Activated T-cell treated with anti-CD3 and anti-CD28 coated beads, Interleukin-2, amount 50 U/mL, for 48 hours (primary cell): ENCODE measurements at places on chromosomes 1 and 21.

- no peak for DNase-seq
Observed at GRCh38 chr1:161082483-161082882, 6.9 kb downstream of the NECTIN4 start.

DNA sequence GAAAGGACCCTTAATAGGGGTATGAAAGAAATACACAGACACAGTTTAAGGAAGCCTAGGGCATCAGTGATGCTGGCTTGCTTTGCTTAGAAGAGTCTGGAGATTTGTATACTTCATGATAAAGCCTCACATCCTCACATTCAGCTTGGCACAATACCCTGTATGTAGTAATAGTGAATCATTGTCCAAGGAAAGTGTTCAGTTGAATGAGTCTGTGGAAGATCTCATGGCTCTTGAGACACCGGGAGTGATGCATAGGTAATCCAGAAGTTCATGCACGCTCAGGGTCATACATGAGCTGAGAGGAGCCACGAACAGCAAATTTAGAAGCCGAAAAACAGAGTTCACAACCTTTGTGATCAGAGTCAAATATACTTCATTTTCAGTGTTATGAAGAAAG lies 537.2 kb upstream of the TMPRSS15 start:
- DNase-seq, result no peak

GRCh38 chr1:117695796-117696490 lies 90.1 kb downstream of the TENT5C start:
- no peak for DNase-seq

GRCh38 chr1:54972436-54972835 lies 8.0 kb upstream of the TMEM61 start:
- no peak for DNase-seq

GRCh38 chr1:65232461-65232990 lies 76.8 kb upstream of the DNAJC6 start:
- DNase-seq, result no peak

DNA sequence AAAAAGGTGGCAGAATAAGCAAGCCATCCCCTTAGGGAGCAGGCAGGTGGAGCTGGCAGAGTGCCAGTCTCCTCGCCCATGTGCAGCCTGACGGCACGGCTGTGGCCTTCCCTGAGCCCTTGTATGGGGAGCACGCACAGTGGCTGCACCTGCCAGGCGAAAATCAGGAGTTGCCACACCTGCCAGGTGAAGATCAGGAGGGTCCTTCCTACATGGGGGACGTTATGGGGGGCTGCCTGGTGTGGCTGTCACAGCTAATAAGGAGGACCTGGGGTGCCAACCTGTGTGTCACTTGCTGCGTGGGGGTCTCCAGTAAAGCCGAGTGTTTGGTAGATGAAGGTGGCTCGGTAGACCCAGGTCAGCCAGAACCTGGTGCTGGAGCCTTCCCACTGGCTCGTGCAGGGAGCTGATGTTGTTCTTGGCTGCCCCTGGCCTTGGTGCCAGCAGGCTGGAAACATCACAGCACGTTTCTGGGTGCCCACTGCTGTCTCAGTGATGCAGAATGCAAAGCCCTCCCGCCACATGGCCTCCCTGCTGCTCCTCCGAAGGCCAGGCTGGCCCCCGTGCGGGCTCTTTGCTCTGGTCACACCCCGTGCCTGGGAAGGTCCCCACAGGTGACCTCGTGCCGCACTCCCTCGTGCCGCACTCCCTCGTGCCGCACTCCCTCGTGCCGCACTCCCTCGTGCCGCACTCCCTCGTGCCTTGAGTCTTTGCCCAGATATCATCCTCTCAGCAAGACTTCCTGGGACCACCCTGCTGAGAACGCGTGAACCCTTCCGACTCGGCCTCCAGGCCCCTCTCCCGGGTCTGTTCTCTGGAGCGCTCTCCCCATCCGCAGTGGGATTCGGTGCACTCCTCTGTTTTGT lies 55.4 kb downstream of the SLC37A1 start:
- DNase-seq, result no peak

- peak; percentile 51 for DNase-seq
Observed at GRCh38 chr1:110084227-110085078, 14.0 kb upstream of the ALX3 start.

GRCh38 chr1:198054510-198054909 lies 102.3 kb upstream of the NEK7 start:
- no peak for DNase-seq

- no peak for DNase-seq
Observed at GRCh38 chr1:213017447-213018273, 2.0 kb upstream of the ANGEL2 start.

- no peak for DNase-seq
Observed at GRCh38 chr1:55318116-55318817, 103.1 kb upstream of the USP24 start.

GRCh38 chr1:158931055-158931737 lies at the start of gene PYHIN1:
TSS of gene PYHIN1 (plus strand) at chr1:158931552. CDS start at chr1:158936911, 5,359 bp downstream.
- no peak for DNase-seq

- no peak for DNase-seq
Observed at GRCh38 chr1:11929849-11930248, 3.6 kb upstream of the KIAA2013 start.

DNA sequence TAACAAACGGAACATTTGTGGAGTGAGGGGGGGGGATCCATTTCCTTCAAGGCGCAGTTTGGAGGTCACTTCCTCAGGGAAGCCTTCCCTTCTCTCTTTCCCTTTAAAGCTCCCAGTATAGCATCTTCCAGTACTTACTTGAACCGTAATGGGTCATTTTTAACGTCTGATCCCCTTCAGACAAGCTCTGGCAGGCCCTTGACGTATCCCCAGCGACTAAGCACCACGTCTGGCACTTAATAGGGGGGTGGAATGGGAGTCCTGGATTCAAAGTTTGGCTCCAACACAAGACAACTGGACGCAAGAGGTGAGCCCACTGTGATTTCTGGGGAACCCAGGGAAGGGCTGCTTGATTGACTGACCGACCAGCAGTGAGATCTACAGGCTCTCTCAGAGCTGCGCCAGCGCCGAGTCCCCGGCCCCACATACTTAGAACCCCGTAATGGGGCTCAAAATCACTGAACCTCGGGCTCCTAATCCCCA lies 441 bp downstream of the YARS1 start:
- DNase-seq, result no peak

DNA sequence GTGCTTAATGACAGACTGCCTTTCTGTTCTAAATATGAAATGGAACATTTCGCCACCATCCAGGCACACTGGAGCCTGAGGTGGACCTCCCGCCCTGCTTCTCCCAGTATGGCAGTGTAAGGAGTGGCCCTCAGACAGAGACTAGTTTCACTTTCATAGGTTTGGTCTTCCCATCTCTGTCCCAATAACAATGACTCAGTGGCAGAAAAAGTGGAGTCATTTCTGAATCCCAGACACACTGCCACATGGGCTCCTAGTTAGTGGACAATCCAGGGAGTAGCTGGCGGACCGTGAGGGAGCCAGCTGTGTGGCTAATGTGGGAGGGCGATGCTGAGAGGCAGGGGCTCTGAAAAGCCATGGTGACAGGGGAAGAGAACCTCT lies 95.6 kb upstream of the TSPAN2 start:
- DNase-seq, result peak; percentile 33
